ENCODE measurements at places on chromosomes 16 and 17.

DNA sequence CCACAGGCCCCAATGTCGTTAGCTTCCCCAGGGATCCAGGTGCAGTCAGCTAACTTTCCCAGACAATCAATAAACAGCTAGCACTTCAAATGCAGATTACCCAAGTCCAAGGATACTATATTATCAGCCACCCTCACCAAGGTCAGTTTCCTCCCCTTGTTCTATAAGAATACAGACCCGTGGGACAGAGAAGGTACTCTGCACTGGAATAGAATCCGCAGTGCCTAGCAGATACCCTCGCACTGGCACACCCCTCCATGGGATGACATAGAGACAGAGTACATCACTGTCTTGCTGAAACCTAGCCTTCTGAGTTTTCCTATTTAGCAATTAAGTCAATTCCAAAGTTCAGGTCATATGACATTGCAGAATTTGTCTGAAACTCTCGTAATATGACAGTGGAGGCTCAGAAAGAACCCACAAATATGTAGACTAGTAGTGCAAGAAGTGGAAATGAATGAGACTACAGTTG is 40.0 kb upstream of the ABCA10 start:
- no peak for DNase-seq

- no peak for DNase-seq
Observed at GRCh38 chr16:57534337-57534880, 2.0 kb downstream of the CCDC102A start.

- DNase-seq = no peak
Observed at GRCh38 chr16:75948886-75949285, 222.6 kb upstream of the CPHXL start.

DNA sequence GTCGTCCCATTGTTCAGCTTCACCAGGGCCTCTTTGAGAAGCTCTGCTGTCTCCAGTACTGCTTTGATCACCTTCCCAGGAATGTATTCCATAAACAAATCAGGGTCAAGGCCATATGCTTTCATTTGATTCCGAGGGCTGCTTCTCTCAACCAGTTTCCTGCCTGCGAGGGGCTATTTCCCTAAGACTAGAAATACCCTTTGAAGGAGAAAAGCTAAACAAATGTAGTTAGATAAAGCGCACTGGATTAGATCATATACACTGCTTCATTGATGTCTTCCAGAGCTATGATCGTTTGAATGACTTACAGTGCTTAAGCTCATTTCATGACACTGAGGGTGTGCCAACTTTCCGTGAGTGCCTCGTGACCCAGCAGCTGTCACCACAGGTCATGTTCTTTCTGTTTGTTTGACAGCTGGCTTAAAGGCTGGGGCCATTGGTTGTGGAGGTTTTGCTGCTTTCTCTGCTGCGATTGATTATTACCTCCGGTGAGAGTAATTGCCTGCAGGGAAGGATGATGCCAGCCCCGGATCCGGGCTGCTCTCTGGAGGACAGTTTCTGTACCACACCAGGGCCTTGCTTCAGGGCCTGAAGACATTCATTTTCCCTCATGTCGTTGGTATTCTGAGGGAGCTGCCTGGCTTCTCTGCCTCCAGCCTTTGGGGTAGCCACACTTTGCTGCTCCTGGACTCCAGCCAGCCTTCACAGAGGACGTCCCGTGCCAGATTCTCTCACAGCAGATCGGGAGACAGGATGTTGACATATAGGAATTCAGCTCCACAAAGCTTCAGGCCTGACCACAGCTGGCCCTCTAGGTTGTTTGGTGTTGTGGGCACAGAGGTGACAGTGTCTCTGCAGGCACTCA is 3.9 kb downstream of the TIMM22 start:
- no peak for DNase-seq

- no peak for DNase-seq
Observed at GRCh38 chr16:84021488-84021887, 21.1 kb downstream of the SLC38A8 start.

DNA sequence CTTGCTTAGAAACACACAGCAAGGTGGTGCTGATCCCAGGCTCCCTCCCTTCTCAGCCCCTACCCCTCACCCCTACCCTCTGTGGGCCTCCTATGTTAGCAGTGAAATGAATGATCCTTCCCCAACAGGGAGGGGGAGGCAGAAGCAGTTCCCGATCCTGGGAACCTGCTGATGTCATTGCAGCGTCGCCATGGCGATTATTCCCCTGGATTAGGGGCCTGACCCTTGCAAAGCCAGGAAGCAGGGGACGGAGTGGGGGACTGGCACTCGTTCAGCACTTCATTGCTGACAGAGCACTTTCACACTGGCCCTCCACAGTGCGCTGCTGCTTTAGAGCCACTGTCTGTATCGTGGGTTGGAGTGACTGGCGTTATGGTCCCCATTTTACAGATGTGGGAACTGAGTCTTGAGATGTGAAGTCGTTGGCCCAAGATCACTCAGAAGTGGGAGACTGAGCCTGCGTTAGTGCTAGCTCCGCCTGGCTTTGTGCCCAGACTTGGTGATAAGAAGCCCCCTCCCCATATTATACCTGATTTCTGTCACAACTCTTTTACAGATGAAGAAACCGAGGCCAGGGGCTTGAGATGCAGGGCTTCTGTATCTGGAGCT is 26.6 kb downstream of the LASP1 start:
- DNase-seq = no peak

DNA sequence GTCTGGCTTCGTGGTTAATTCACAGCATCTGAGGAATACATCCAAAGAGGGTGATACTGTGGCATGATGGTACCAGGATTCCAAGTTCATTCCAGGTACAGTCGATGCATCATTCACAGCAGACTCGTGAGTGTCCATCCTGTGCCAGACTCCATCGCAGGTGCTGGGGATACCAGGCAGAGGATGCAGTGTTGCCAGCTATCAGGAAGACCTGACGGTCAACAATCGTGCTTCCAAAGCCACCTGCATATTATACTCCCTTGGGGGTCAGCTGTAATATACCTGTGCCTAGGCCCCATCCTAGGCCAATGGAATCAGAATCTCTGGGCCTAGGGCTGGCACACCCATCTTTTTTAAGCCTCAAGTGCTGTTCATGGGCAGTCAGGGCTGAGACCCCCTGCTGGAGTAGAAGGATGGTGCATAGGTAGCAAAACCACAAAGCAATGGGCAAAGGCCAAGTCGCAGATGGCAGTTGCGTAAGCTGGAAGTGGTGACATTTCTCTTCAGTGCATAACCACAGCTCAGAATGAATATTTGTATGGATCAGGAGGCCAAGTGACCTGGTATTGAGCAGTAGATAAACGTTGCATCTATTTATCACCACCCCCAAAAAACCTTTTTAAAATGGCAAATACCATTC is 42.9 kb upstream of the C16orf78 start:
- DNase-seq = no peak

GRCh38 chr17:74605361-74605760 is 13.3 kb upstream of the CD300LD start:
- peak; percentile 46 for DNase-seq
